ENCODE measurements at places on chromosomes 6 and 20. TPM values are rescaled to one million over a fixed set of nuclear protein-coding genes. Genes with fewer than 3 reads are reported as not detected.

EDN1 gene
- 112 TPM for total RNA-seq

LRRC1 gene
- 19.9 TPM for total RNA-seq

LEMD2 gene
- total RNA-seq = 63.6 TPM

PLAGL2 gene
- 15.8 TPM for total RNA-seq

BMP7 gene
- 1.7 TPM for total RNA-seq

RIMS1 gene
- 2.9 TPM for total RNA-seq

DNAH8 gene
- total RNA-seq = 0.20 TPM

NRSN1 gene
- total RNA-seq = not detected

GSTA4 gene
- total RNA-seq = 63.9 TPM

TCEA2 gene
- total RNA-seq = 32.8 TPM

PRPH2 gene
- 2.6 TPM for total RNA-seq

POM121L2 gene
- not detected for total RNA-seq

FOXA2 gene
- total RNA-seq = 10.4 TPM

VIP gene
- total RNA-seq = 1.3 TPM

GGTLC1 gene
- total RNA-seq = 4.2 TPM

ARMH2 gene
- total RNA-seq = 3.2 TPM

VSTM2L gene
- 71.6 TPM for total RNA-seq

LPA gene
- 1.1 TPM for total RNA-seq

LIME1 gene
- 9.0 TPM for total RNA-seq

TAGAP gene
- total RNA-seq = 7.9 TPM

TMC2 gene
- 0.31 TPM for total RNA-seq

PPIL1 gene
- total RNA-seq = 17.7 TPM

MRPL14 gene
- 70.8 TPM for total RNA-seq

ZC2HC1B gene
- total RNA-seq = not detected

RIMS4 gene
- 0.43 TPM for total RNA-seq

CD83 gene
- total RNA-seq = 21.3 TPM

SPTLC3 gene
- 23.2 TPM for total RNA-seq

THBS2 gene
- 33.2 TPM for total RNA-seq

ACTR5 gene
- total RNA-seq = 9.5 TPM

RING1 gene
- 46.6 TPM for total RNA-seq

BCAS4 gene
- total RNA-seq = 5.7 TPM

IMPG1 gene
- not detected for total RNA-seq

ABHD16B gene
- not detected for total RNA-seq

SLC35F1 gene
- total RNA-seq = 0.09 TPM

SMIM28 gene
- not detected for total RNA-seq

PLAGL1 gene
- total RNA-seq = 86.9 TPM

BANF2 gene
- total RNA-seq = not detected

All from lung (tissue), 17 donors.